ENCODE measurements at places on chromosomes 12 and 14.

- DNase-seq, result no peak
Observed at GRCh38 chr12:23536293-23536692, 413.2 kb downstream of the SOX5 start.

- DNase-seq, result peak; percentile 10
Observed at GRCh38 chr12:54282949-54283593, 2.5 kb downstream of the HNRNPA1 start.

DNA sequence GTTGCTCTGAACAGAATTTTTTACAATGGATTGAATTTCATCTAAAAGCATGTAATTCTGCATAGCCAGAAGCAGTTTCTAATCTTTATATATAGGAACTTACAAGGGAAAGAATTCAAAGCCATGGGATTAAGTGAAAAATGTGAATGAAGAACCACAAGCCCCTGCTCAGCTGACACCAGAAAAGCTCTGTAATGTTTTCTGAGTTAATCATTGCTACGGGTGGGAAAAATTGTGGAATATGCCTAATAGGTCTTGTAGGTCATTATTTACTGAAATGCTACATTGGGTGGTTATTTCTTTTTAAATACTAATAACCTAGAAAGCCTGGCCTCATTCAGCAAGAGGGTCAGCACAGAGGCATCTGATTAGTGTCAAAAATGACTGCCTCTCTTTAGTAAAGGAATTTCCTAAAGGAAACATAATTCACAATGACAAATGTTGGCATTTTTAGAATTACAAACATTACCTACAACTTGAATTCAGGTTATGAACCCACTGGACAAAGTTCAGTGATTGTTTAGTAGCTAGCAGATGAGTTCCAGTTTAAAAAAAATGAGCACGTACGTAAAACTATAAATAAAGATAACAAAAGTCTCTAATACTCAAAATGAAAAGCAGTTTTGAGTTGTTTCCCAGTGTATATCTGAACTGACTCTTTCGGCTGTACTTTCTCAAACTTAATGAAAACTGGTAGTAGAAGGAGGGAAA, 75.3 kb downstream of the BMP4 start:
- DNase-seq, result no peak

- no peak for DNase-seq
Observed at GRCh38 chr14:36656687-36657398, 4.8 kb upstream of the PAX9 start.

GRCh38 chr12:100858656-100859055, 64.1 kb downstream of the ANO4 start:
- no peak for DNase-seq

DNA sequence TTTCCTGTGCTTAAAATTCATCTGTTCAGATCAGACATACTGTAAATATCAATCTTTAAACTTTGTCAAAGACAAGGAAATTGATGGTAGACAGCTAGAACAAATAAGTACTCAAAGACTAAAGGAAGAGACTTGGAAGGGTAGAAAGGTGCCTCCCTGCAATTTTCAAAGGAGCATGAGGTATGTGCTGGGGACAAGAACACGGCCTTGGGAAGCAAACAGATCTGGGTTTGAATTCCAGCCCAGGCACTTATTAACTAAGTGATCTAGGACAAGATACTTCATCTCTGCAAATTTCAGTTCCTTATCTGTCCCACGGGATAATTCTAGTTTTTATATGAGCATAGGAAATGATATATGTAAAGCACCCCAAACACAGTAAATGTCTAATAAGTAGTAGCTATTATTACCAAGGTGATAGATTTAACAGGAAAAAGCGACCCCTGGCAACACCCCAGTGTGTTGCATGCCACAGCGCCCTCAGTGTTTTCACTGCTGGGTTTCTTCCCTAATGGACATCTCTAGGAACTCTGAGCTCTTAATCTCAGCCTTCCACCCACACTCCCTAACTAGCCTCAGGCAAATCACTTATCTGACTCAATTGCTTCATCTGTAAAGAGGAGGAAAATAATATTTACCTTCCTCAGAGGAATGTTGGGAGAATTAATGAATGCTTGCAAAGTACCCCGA, 44.7 kb upstream of the BMP4 start:
- no peak for DNase-seq

Measured in CD4-positive, alpha-beta T cell treated with Interleukin-6 for 4 hours (primary cell).